NCI-H1436 treated with DMSO at 0.1 percent for 48 hours (cell line): ENCODE measurements at places on chromosomes 3 and 15.

GRCh38 chr3:121735047-121735696 is 14.4 kb downstream of the GOLGB1 start:
- DNase-seq = no peak

- DNase-seq = no peak
These were observed 67.2 kb upstream of the POLG start for GRCh38 chr15:89401631-89402517.

- no peak for DNase-seq
These were observed 7.8 kb upstream of the WNT7A start for GRCh38 chr3:13887495-13888300.

- no peak for DNase-seq
These were observed 107.8 kb downstream of the MYRIP start for GRCh38 chr3:39917065-39917773.

GRCh38 chr15:101486696-101487459 is 2.6 kb downstream of the PCSK6 start:
- DNase-seq = no peak

DNA sequence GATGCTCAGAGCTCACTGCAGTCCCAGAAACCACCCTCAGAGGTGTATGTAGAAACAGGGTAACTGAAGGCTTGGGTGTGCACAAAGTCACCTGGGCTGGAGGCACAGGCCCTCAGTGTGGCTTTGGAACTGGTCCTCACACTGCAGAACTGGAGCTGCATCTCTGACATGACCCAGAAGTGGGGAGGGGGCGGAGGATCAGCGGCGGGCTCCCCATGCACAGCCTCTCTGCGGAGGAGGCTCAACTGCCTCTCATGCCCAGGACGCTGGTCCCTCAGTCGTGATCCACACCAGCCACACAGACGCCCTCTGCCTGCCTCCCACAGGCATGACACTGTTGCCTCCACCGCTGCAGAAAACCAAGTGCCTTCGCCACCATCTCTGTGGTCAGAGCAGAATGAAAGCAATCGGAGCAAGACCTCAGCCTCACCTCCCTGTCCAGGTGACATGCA is 73.7 kb downstream of the TM2D3 start:
- DNase-seq = no peak

- no peak for DNase-seq
These were observed 357.2 kb downstream of the PDCD6IP start for GRCh38 chr3:34155666-34156065.

DNA sequence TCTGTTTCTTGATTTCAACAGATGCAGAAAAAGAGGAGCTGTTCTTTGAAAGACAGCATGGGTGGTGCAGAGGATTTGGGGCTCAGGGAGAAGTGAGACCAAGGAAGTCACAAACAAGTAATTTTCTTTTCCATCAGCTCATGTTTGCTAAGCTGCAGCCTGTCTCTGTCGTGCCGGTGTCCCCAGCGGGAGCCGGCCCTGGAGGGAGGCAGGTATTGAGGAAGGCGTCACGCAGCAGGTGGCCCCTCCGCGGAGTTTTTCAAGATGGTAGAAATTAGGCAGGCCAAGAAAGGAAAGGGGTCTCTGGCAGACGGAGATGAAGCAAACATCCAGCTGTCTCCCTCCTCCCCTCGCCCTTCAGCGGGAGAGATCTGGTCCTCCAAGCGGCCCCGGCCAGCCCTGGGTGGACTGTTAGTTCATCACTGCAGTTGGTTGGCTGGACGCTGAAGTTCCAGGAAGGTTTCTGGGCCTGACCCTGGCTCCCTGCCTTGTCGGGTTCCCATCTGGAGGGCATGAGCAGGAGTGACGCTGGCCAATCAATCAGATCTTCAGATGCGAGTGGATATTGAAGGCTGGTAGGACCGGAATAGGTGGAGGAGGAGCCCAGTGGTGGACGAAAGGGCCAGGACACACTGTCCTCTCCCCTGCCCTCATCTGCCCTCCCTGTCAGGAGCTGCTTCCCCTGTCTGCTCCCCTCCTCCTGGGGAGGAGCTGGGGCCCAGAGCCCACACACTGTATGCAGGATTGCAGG is 27.7 kb upstream of the MUC4 start:
- DNase-seq = no peak

GRCh38 chr15:77832874-77833273 is 200.2 kb upstream of the LINGO1 start:
- no peak for DNase-seq

DNA sequence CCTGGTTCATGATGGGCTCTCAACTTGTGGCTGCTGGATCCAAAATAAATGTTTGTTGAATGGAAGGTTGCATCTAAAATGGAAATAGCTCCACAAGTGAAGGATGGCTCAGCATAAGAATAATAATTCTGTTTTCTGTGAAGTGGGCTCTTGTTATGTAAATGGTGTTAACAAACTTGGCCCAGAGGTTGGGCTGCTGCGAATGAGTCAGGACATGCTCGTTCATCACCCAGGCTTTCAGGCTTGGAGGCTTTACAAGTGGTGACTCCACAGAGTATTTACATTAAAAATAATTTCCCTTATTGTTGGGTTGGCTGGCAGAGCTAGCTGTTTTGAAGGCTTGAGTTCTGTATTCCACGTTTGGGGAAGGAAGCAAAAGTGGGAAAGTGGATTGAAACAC is 60.5 kb downstream of the ITGB5 start:
- DNase-seq = no peak

- no peak for DNase-seq
These were observed 134.4 kb downstream of the TMCO5A start for GRCh38 chr15:38068626-38069391.

- no peak for DNase-seq
These were observed at the start of gene GHSR for GRCh38 chr3:172447611-172448579. Gene GHSR, minus strand, starts transcription at chr3:172448456. Its CDS starts 43 bp downstream, at chr3:172448413.

DNA sequence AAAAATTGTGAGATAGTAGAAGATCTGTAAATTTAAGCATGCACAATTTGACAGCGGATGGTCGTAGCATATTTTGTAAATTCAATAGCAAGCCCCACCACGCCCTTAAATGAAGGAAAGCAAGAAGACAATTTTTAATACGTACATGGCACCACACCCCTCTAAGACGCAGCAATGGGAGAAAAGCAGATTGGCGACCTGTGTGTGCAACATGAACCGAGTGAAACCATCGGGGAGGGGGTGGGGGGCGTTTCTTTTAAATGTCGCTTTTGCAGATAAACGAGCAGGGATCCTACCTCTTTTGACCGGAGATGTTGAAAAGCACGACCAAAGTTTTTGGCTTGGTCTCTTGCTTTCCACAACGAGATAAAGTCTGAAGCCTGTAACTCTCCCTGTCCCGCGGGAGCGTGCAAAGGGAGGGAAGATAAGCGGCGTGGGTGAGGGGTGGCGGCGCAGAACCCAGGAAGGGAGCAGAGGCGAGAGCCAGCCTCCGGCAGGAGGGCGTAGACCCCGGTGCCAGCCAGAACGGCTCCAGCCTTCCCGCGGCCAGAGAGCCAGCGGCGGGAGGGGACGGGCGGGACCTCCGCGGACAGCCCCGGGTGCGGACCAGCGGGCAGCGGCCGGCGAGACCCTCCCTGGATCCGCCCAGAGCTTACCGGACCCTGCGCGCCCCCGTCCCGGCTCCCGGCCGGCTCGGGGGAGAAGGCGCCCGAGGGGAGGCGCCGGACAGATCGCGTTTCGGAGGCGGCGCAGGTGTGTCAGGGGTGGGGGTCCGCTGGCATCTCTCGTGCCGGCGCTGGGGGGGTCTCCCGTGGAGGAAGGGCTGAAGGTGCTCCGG is at the start of gene CHL1:
Gene CHL1, plus strand, starts transcription at position 453 of the 838 bp plus-strand sequence. CDS start 123,014 bp downstream, outside the sequence.
- DNase-seq = peak; percentile 2

GRCh38 chr3:25960776-25961175 is 170.9 kb downstream of the OXSM start:
- no peak for DNase-seq

GRCh38 chr3:119508172-119508845 is 10.0 kb downstream of the TIMMDC1 start:
- DNase-seq = no peak

DNA sequence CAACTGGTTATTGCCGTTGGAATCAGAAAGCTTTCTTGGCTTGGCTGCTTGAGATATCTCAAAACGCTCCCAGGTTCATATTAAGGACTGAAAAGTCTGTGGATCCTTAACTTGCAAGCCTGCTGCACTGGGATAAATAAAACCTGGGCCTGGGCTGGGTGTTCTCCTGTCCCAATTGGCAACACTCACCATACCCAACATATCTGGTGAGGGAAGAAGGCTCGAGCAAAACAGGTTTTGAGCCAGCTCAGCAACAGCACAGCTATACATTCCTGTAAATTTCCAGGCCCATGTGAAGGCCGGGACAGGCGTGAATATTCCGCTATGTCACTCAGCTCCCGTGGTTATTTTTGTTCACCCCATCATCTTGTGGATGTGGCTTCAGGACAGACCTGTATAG is 169.0 kb upstream of the BCL6 start:
- no peak for DNase-seq

GRCh38 chr3:50617911-50618481 is 1.0 kb downstream of the MAPKAPK3 start:
- no peak for DNase-seq

GRCh38 chr15:89203705-89204273 is 17.6 kb downstream of the RLBP1 start:
- no peak for DNase-seq

DNA sequence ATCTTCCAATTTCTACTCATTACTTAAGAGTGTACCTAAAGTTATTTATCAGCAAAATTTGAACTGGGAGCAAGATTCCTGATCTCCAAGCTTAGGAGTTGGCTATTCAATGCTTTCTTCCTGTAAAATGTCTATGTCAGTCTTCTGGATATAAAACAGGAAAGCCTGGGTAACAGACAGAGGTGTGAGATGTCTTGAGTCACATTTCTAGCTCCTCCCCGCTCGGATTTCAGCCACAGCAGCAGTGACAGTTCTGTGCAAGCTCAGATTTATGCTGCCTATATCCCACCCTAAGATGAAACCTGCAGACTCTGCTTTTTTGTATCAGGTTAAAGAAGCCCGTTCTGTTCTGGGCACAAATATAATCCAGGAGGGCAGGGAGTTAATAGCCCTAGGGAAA is 2.1 kb upstream of the ARMC8 start:
- no peak for DNase-seq

GRCh38 chr3:152977366-152977765 is 142.4 kb downstream of the P2RY1 start:
- no peak for DNase-seq

DNA sequence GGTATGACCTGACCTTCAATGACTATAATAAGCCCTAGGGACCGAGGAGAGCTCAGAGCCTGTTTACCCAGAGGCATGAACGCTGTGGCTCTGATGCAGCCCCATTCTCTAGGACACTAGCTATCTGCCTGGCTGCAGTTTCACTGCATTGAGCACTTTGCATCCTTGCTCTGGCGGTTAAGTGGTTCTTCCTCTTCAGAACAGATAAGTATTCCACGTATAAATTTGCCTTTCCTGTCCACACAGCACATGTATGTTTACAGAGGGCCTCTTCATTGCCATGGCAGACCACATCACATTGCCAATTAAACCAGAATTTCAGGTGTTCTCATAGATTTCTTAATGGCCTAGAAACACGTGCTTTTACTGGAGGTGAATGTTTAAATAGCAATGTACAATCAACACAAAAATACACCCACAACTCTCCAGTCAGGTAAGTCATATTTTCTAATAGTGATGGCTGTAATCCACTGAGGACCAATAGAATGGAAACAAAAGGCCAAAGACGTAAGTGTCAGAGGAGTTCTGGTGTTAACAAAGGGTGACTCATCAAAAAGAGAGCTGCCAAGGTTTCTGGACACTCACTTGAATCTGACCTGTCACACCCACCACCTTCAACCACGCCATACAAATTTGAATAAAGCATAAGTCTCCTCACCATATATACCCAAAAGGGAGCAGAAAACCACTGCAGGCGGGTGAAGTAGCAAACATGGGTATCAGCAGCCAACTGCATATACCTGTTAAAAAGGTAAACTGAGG is 553.4 kb downstream of the OCA2 start:
- no peak for DNase-seq

- DNase-seq = no peak
These were observed 43.5 kb upstream of the BDH1 start for GRCh38 chr3:197599089-197599765.

- DNase-seq = no peak
These were observed 16.3 kb downstream of the RTP1 start for GRCh38 chr3:187213616-187214015.

GRCh38 chr15:68704496-68705021 is 116.1 kb downstream of the ANP32A start:
- DNase-seq = no peak

GRCh38 chr15:32824777-32825176 is 107.0 kb downstream of the GREM1 start:
- DNase-seq = no peak

- no peak for DNase-seq
These were observed 10.0 kb downstream of the PXK start for GRCh38 chr3:58342676-58343075.

DNA sequence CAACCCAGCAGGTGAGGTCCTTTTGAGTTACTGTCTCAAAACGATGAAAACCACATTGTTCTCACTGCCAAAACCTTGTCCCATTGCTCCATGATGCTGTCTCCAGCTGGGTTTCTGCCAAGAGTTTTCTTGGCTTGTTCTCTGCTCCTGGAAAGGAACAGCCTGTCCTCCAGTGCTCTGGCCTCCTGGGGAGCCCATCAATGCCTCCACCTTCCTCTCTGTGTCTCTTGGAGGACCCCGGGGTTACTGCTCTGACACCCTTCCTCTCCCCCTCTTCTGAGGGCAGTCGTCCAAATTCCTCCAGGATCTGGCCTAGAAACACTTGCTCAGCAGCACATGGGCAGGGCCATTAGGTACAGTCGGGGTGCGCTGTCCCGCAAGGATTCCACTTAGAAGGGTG is 63.9 kb upstream of the RGMA start:
- DNase-seq = no peak

- no peak for DNase-seq
These were observed 44.1 kb upstream of the ICE2 start for GRCh38 chr15:60523056-60523455.

GRCh38 chr3:187616307-187616972 is 53.8 kb downstream of the SST start:
- no peak for DNase-seq

DNA sequence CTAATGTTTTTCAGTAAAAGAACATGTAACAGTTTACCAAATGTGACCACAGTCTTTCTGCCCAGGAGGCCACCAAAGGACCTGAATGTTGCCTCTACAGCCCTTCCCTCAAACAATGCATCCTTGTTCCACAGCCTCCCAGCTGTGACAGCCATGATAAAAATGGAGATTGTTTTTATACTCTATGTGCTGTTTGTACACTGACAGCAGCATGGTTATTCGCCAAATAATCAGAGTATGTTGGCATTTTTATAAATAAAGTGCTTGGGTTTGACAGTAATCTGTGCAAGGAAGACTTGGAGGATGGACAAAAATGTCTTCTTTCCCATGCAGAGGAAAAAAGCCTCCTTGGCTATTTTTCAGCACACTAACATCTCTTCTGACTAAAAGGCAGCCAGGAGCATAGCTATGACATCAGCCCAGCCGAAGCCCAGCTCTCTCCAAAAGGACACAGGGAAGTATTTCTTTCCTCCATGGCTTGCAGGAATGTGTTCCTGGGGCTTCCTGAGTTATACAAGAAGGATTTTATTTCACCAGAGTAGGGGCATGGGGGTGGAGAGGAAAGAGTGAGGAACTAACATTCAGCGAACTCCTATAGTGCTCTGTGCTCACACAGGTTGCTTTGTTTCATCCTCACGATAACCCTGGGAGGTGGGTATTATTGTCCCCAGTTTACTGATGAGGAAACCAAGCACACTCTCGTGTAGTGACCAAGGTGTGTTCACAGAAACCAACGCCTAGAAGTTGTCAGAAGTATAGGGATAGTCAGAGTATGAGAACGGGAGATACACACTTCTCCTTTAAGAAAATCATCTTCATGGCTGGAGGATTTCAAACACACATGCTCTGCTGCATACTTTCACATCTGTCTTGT is 339.7 kb downstream of the MECOM start:
- no peak for DNase-seq

- no peak for DNase-seq
These were observed 24.6 kb downstream of the ITPR1 start for GRCh38 chr3:4517643-4518311.
